ENCODE measurements at places on chromosomes 6 and 20.

DNA sequence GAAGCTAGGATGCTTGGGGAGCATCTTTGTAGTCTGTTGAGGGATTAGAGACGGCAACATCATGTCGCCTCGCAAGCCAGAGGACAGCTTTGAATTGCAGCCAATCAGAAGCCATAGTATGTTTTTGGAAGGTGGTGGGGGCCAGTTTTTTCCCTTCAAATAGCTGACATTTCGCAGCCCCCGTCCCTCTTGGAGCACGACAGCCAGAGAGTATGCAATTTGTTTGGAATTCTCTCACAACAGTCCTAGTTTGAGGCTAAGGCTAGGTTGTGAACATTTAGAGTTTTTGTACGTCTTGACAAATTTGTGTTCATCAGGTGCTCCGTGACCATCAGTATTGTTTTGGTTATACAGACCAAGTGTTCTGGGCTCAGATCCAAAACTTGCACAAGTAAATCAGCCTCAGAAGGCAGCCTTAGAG, 83.3 kb downstream of the PLCB1 start:
- no peak for DNase-seq

GRCh38 chr6:36131511-36132245, 1.4 kb downstream of the MAPK13 start:
- no peak for DNase-seq

- no peak for DNase-seq
Observed at GRCh38 chr20:37777012-37777950, 83.5 kb downstream of the CTNNBL1 start.

- no peak for DNase-seq
Observed at GRCh38 chr6:9140172-9140571, 704.8 kb upstream of the SLC35B3 start.

DNA sequence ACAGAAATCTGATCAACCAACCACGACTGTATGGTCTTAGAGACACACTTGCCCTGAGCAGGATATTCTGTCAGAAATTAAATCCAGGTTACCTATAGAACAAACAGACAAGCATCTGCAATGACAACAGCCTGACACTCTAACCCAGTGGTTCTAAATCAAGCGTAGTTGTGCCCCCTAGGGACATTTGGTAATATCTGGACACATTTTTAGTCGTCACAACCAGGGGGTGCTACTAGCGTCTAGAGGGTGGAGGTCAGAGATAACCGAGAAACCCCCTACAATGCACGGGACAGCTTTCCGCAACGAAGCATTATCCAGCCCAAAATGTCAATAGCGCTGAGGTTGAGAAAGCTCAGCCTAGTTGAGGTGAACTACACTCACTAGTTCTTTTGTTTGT, 32.3 kb downstream of the ID4 start:
- DNase-seq, result peak; percentile 7

GRCh38 chr20:35000311-35000921, 44.7 kb downstream of the MYH7B start:
- DNase-seq, result no peak

DNA sequence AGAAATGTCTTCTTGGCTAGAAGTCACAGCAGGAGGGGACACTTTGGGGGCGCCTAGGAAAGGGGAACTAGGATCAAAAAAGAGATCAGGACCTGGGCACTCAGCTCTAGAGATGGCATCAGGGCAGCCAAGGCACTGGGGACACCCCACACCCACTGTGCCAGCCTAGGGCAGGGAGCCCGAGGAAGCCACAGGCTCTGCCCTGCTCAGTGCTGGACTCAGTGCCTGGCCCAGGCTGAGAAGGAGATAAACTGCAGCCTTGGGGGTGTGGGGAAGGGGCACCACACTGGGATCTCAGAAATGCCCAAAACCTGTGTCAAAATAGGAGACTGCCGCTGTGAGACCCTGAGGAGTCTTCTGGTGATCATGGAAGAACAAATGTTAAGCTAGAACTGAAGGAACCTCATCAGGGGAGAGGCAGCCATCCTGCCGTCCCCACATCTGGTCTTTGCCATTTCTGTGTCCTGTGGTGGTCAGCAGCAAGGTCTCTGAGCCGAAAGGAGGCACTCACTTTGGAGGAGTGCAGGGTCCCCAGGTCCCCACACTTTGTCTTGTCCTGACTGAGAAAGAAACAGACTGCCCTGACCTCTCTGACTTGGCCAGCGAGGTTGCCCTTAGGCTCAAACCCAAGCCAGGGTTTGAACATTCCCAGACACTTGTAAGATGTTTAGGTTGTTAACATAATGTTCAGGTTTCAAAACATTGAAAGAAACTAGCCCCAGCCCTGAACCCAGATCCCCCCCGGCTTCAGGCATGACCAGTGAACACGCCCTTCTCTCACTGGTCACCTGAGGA, 2.3 kb downstream of the ARFRP1 start:
- no peak for DNase-seq

DNA sequence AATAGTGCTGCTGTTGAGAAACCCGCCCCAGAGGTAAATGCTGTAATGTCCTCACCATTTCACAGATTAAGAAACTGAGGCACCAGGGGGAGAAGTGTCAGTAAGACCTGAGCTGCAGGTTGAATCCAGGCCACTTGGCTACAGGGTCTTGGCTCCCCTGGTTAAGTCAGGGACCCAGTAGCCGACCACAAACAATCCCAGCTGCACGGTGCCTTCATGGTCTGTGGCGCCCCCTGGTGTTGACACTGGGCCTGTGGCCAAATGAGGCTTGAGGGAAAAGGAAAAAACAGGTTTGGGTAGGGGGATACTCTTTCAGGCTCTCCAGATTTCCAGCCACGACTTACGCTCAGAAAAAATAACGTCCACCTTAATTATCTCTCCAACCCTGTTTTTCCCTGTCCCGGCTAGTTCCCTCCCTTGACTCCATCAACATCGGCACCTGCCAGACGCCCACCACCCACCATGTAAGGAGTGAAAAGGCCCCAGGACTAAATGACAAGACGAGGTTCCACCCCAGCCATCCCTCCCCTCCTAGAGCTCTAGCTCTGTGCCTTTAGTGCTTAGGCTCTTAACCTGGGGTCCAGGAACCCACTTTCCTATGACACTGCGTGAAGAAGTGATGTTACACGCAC, 47.7 kb upstream of the POLR1H start:
- no peak for DNase-seq

- no peak for DNase-seq
Observed at GRCh38 chr6:160349814-160350350, 1.7 kb downstream of the SLC22A3 start.

DNA sequence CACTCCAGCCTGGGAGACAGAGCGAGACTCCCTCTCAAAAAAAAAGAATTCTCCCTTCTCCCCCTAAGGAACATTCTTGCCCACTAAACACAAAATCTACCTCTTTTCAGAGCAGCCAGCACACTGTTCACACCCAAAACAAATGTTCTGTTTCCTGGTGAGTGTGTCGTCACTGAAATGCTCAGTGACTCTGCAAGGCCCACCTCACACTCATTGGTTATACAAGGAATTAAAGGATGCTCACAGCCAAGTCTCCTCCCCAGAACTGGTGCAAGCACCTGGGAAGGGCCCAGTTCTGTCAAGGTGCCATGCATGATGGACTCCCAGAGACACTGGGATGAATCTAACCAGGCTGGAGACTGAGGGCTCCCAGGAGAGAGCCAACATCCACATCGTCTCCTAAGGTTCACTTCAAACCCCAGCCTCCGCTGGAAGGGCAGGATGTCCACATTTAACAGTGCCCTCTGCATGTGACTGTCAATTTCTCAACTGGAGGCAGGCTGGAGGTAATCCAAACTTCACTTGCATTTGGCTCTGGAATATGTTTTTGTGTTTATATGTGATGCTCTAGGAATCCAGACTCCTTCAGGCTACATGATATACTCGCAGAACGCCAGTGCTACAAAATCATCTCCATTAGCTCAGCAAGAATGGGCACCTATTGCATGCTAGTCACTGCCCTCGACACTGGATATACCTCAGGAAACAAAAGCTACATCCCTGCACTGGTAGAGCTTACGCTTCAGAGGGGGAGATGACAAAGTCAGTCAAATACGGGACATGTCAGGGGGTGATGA, 7.1 kb downstream of the RRBP1 start:
- no peak for DNase-seq

DNA sequence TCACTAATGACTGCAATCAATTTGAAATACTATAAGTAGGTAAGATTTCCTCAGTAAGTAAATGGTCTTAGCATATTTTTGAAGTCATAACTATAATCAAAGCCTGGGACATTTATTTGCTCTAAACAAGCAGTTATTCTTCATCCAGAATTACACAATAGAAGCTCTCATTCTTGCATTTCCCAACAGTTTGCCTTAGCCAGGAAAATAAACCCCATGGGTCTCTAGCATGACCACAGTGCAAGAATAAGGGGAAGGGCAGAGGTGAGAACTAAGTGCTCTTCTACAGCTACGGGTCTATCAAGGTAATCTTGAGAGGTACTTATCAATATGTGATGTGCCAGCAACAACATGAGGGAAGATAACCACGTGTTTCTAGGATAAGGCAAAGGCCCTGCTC, 14.1 kb upstream of the HLA-C start:
- no peak for DNase-seq

GRCh38 chr20:2840967-2841531, 504 bp downstream of the VPS16 start:
- DNase-seq, result peak; percentile 80

DNA sequence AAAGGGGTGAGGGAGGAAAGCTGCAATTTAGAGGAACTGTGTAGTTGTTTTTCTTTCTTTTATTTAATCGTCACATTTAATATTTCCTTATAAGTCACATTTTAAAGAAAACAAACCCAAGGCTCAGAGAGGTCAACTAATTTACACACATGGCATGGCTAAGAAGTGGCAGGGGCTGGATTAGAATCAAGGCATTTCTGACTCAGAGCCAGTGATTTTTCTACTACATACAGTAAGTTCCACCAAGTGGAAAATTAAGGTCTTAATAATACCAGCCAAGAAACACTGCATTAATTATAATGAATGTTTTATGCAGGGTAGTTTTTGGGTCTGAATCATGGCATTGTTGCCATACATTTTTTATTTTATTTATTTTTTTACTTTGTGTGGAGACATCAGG, 607.7 kb upstream of the CITED2 start:
- DNase-seq, result no peak

- no peak for DNase-seq
Observed at GRCh38 chr20:60000271-60001042, 42.2 kb downstream of the CDH26 start.

DNA sequence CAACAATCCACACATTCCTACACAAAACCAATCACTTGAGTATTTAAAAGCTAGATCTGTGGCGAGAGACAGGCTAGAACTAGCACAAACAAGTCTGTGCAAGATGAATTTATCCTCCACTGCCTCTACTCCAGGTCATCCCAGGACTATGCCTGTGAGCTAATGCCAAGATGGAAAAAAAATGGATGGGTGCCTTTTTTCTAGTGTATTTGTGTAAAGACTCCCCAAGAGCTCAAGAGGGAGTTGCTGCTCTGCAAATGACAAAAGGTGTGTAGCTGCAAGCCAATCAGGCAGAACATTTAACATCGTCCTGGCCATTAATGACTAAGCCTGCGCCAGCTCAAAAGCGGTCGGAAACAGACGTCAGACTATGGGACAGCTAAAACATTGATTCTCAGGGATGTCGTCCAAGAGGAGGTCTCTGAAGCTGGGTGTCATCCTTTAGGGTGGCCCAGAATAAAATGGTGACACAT, 21.9 kb downstream of the ATXN1 start:
- no peak for DNase-seq

GRCh38 chr6:7238900-7239589, 74.0 kb downstream of the SSR1 start:
- peak; percentile 56 for DNase-seq

DNA sequence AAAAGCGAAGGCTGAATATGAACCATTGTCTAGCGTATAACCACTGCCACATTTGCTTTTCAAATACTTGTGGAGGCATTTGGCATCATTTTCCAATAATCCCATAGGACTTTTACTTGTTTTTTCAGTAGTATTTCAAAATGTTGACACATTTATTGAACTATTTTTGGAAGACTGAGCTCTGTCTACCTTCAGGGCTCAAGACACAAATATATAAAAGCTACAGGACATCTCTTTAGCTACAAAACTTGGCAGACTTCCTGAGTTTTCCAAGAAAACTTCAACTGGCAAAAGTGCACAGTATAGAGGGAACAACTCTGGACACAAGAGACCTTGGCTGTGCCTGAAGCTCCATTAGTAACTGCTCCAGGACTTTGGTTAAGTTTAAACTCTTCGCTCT, 13.4 kb downstream of the EPB41L2 start:
- DNase-seq, result no peak

DNA sequence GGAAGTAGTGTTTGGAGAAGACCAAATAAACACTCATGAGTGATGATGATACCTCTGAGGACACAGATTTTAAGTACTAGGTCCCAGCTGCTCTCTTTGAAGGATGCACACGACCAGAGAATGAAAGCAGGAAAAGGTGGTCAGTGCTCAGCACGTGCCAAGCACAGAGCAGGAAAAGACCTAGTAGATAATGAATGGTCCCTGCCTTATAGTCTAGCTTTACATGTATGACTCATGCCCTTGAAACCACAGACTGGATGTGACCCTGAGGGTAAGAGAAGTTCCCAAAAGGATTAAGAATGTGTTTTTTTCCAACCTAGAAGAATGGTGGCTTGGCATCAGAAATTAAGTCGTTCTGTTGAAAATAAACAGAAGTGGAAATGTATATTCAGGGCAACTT, 2.8 kb upstream of the MC3R start:
- DNase-seq, result no peak

GRCh38 chr6:149845549-149845948, 18.6 kb downstream of the LRP11 start:
- DNase-seq, result no peak

DNA sequence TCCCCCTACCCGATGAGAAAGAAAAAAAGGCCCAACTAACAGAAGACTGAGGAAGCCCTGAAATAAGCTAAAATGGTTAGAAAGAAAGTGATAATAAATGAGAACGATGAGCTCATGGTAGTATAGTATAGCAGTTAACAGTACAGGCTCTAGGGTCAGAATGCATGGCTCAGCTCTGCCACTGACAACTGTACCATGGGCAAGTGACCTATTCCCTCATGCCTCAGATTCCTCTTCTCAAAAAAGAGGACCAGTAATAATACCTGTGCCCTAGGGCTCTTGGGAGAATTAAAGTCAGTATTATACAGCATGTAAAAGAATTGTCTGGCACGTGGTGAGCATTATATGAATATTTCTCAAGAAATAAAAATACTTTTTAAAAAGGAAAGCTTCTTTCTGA, 19.8 kb downstream of the TRERF1 start:
- DNase-seq, result no peak

Measured in A549 (cell line).